M059J (cell line): ENCODE measurements at places on chromosomes 16 and 17.

DNA sequence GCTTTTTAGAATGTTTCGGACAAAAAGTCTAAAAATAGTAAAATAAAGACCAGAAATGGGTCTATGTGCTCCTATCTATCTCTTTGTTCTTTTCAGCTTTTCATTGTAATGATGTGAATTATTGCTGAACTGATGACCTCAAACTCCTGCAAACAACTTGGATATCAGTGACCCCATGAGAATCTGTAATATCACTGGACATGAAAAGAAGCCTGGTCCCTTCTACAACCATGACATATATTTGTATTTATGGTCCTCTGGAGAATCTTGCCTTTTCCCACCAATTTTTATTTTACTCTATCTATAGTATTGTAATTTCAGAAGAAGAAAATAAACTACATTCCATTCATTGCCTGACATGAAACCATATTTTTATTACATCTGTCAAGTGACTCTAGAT lies 740.7 kb upstream of the CA10 start:
- no peak for DNase-seq

DNA sequence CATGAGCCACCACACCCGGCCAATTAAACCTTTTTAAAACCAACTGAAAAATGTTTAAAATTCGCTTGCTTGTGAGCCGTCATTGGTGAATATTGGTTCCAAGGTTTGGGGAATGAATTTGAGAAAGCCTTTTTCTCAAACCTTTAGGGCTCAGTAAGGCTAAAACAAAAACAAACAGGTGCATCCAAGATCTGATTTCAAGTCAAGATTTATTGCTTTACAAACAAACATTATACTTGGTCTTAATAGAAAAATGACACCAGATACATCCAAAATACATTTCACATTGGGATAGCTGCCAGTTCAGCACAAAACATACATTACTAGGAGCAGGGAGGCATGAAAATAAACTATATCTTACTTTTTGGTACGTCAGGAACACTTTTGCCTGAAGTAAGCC lies 5.4 kb downstream of the C17orf58 start:
- DNase-seq: no peak

GRCh38 chr17:58630883-58631522 lies 60.8 kb downstream of the TEX14 start:
- no peak for DNase-seq

GRCh38 chr17:30570191-30570590 lies 93.0 kb downstream of the GOSR1 start:
- no peak for DNase-seq

DNA sequence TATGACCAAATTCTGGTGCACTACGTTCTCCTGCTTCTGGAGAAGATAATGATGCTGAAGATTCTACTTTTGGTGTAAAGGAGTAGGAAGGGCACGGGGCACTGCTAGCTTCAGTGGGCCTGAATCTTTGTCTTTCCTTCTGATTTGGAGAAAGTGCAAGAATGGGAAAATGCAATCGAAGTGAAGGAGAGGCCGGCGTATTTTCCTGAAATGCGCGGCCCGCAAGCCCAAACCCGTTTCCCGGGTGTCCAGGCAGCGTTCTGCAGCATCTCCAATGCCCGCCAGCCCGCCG lies 372 bp upstream of the NDE1 start:
- DNase-seq: no peak
